ENCODE measurements at places on chromosomes 1 and 21.

- no peak for DNase-seq
Measured at GRCh38 chr1:218817691-218818465, 355.8 kb upstream of the LYPLAL1 start.

DNA sequence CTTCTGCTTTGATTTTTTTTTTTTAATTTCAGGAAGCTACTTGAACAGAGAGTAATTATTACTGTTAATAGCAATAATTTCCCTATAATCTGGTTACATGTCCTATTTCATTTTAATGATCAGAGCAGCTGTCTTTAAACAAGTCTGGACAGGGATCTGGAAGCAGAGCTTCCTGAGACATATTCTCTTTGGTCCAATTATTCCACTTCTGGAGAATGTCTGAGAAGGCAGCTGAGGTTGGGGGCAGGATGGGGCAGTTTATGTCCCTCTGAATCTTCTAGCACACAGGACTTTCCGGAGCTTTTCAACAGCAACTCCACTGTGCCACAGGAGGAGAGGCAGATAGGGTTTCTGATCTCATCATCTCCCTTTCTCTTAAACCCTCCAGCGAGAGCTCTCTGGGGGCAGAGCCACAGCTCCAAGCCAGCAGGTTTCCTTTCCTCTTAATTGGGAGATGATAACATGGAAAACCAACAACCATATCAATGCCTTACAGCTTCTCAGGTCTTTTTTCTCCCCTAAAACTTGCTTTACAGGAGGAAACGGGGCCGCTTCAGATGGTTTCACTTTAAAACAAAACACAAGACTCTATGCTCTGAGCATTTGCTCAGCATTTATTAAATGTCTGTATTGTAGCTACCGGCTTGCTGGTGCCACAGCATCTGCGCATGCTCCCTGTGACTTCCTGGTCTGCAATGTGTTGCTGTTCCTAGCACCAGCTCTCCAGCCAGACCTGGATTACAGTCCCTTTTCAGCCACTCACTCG lies 425.7 kb upstream of the USP24 start:
- DNase-seq: peak; percentile 74

GRCh38 chr1:184025242-184025675 lies 12.3 kb downstream of the COLGALT2 start:
- no peak for DNase-seq

DNA sequence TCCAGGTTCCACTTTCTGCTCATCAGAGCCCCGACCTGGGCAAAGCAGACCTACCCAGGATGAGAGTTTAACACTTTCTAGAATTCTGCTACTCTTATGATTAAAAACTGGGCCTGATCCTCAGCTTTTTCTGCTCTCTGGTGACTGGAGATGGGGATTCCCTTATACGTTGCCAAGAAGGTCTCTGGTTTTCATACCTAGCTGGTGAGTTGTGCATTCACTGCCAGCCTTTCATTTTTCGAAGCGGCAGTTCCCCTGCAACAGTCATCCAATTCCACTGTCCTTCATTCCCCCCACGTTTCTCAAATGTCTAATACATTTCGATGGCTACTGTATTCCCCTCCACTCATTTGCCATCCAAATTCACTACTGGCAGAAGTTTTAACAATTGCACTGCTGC lies 135.3 kb downstream of the ADSS2 start:
- DNase-seq: no peak

DNA sequence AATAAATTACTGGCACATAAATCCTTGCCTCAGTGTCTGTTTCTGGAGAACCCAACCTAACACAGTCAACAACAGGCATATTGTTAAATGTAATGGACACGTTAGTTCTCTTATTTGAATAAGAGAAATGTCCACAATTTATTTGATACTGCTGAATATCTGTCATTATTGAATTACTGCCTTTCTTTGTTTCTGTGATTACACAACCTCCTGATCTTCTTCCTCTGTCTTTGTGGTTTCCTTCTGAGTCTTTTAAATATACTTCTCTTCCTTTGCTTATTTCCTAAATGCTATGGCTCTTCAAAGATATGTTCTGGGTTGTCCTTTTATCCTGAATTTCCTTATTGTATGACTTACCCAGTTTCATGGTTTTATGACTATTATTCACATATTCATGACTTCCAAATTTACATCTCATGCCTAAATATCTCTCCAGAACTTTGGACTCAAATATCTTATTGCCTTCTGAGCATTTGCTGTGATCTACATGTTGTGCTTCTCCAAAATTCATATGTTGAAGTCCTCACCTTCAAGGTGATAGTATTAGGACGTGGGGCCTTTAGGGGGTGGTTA lies 39.9 kb downstream of the MSH4 start:
- no peak for DNase-seq

GRCh38 chr21:44765231-44766013 lies 36.2 kb downstream of the UBE2G2 start:
- no peak for DNase-seq

- DNase-seq: no peak
Measured at GRCh38 chr21:30760776-30761175, 5.5 kb upstream of the KRTAP21-1 start.

GRCh38 chr1:151504759-151505158 lies 6.4 kb upstream of the CGN start:
- DNase-seq: no peak

- no peak for DNase-seq
Measured at GRCh38 chr21:26881504-26882228, 36.5 kb upstream of the ADAMTS1 start.

GRCh38 chr1:160169553-160170399 lies 18.4 kb downstream of the ATP1A4 start:
- no peak for DNase-seq

DNA sequence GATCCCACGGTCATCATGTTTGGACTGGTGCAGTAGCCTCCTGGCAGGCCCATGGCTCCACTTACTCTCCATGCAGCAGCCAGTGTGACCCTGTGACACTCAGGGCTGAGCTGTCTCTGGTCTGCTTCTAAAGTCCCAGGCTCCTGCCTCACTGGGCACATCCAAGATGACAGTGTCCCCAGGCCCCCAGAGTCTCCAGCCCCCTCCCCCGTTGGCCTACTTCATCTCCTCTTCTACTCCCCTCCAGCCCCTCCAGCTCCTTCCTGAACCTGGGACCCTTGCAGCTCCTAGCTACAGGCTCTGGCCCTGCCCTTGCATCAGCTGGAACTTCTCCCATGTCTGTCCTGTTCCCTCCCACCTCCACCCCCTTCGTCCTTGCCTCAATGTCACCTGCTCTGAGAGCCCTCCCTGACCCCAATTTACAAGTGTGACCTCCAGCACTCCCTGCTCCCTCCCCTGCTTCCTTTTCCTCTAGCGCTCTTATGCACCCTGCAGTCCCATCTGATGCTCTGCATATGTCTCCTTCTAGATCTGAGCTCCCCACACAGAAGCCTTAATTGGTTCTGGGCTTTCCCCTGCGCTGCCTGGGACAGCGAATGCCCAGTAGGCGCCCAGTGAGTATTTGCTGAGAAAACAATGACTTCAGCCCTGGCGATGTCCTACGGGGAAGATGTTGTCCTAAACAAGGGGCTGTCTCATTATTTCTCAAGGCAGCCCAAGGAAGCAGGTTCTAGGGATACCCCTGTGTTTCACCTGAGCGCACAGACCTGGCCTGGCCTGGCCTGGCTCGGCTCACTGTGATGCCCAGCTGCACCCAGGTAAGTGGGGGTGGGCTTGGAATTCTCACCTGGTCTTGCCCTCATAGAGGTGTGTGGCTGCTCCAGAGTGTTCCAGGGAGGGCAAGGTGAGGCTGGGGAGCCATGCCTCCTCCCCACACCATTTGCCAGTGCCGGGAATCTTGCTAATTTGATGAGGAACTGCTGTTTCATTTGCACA lies 600.6 kb downstream of the PTPRU start:
- DNase-seq: no peak

GRCh38 chr21:31771685-31772084 lies 39.8 kb upstream of the SCAF4 start:
- DNase-seq: no peak

- no peak for DNase-seq
Measured at GRCh38 chr1:166365081-166365480, 198.3 kb upstream of the FAM78B start.

- DNase-seq: no peak
Measured at GRCh38 chr21:24938573-24938972, 668.7 kb downstream of the MRPL39 start.

DNA sequence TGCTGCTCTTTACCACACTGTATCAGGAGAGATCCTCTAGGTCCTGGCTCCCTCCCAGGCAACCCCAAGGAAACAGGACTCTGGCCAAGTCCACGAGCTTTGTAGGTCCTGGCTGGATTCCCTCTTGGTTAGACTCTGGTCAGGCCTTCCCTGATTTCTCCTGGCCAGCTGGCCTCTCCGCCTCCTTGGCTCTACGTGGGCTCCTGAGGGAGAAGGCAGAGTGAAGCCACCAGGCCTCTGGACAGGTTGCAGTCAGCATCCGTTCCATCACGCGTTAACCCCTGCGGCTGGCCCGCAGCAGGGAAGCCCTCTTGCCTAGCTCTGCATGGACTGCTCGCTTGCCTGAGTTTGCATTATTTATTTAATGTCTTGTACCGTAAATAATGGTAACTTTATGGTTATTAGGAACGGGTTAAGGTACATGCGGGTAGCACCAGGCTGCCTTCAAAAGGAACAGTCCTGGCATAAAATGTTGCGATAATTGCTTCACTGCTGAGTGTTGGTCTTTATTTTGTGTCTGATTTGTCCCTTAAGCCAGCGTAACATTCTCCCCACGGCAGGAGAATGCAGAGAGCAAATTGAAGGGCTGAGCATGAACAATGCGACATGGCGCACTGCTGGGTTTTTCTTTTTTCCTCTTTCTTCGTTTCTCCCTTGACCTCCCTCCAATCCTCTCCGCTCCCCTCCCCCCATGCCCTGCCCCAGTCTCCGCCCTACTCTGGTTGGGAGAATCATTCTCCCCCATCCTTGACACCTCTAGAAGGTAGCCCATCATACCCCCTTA lies 100.3 kb downstream of the RNF220 start:
- DNase-seq: no peak

- no peak for DNase-seq
Measured at GRCh38 chr1:53110370-53111072, 31.9 kb downstream of the SLC1A7 start.

- no peak for DNase-seq
Measured at GRCh38 chr1:164446020-164446419, 113.0 kb upstream of the PBX1 start.

- DNase-seq: no peak
Measured at GRCh38 chr1:87330885-87331364, 2.2 kb downstream of the LMO4 start.

- no peak for DNase-seq
Measured at GRCh38 chr1:229347528-229347927, 4.7 kb upstream of the CCSAP start.

GRCh38 chr1:229431284-229432115 lies 2.4 kb downstream of the ACTA1 start:
- no peak for DNase-seq

GRCh38 chr1:27833470-27833869 lies 2.9 kb downstream of the PPP1R8 start:
- no peak for DNase-seq

GRCh38 chr1:85568660-85569059 lies 11.9 kb upstream of the CCN1 start:
- no peak for DNase-seq

GRCh38 chr1:242425232-242425631 lies 99.3 kb downstream of the PLD5 start:
- no peak for DNase-seq

- no peak for DNase-seq
Measured at GRCh38 chr21:15706696-15707095, 23.1 kb upstream of the USP25 start.

GRCh38 chr1:108142773-108143394 lies 57.3 kb downstream of the SLC25A24 start:
- no peak for DNase-seq

DNA sequence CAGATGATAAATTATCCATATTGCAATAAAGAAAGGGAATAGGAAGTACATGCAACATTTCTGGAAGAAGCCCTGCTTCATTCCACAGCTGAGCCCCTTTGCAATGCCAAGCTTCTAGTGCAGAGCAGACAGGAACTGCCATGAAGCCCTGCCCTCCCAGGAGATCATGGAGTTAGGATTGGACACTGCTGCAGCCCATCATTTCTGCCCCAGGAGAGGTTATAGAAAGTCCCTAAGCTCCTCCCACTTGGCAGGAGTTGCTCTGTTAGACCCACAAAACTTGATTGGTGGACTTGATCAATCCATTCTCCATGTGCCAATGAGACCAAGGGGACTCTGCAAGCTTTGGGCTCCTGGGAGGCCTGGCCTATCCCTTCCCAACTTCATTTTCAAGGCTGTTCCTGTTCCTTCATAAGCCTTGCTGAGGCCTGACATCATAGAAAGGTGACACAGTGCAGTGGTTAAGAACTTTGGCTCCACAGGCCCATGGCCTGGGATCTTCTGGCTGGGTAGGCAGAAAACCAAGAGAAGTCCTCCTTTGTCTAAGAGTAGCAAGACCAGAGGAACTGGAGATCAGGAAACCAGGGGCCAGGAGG lies 1.3 kb upstream of the LAPTM5 start:
- DNase-seq: no peak

DNA sequence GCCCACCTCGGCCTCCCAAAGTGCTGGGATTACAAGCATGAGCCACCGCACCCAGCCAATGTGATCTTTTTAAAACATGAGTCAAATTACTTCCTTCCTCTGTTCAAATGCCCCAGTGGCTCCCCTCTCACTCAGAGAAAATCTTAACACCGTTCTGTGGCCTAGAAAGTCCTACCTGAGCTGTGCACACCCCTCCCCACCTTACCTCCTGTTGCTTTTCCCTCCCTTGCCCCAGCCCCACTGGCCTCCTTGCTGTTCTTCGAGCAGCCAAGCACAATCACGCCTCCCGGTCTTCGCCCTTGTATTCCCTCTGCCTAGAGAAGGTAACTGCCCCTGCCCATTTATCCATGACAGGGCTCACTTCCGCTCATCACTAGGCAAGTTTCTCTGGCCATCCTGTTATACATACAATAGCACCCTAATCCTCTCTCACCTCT lies 62.6 kb upstream of the RPL11 start:
- DNase-seq: no peak

GRCh38 chr1:6962996-6963911 lies 178.0 kb downstream of the CAMTA1 start:
- DNase-seq: no peak

DNA sequence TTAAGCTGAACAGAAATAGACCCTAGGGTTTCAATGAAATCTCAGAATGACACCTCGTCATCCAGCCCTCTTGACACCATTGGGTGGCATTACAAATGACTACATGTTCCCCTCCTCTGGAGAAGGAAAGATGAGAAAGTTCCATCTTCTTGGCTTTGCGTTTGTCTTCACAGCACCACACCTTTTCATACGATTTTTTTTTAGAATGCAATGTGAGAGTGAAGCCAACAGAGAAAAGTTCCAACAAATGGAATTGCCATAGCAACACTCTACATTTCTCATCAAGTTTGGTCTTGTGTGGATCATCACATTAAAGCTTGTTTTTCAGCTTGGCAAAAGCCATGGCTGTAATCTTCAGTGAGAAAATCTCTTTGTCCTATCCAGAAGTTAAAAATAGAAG lies 183.4 kb upstream of the SNX7 start:
- peak; percentile 34 for DNase-seq

GRCh38 chr1:79539001-79539400 lies 532.5 kb upstream of the ADGRL4 start:
- no peak for DNase-seq
